Retina (tissue), 1 donor: ENCODE measurements at places on chromosomes 5 and 9.

DNA sequence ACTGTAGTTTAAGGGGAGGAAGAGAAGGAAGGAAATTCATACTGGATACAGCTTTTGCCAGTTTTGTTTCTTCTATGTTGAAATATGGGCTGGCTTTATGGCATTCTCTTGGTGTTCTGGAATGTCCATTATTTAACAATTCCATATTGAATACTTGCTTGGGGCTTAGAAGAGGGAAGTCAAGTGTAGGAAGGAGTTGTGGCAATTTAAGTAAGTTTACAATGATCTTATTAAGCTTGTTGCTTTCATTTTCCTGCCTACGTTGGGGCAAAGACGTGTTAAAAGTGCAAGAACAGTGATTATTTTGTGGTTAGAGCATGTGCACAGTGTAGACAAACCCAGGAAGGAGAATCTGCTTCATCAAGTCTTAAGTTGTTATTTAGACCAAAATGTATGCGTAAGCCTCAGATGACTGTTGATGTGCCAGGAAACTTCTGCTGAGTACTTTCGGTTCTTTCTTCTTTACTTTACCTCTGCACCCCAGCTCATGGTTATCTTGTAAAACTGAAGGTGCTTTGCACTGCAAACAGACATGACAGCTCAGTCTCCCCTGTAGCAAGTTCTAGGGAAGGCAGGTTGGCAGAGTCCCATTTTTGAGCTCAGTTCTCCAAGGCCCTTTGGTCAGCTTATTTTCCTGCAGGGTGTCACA is 75.8 kb downstream of the F2RL2 start:
- no peak for DNase-seq

GRCh38 chr9:35935755-35936509 is 22.0 kb downstream of the OR2S2 start:
- DNase-seq: no peak

DNA sequence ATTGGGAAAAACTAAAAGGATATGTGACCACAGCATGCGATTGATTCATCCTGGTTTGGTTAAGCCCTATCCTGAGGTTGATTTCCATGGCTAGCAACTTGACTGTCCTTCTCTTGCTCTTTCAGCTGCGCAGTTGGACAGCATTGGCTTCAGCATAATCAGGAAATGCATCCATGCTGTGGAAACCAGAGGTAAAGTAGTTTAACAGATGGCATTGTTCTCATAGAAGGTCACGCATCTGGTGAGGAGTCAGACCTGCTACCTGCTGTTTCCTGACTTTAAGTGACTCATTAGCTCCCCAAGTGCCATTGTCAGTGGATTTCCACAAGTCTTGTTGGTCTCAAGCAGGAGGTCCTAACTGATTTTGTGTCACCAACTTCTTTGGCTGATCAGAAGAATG is 266.9 kb downstream of the ARHGAP26 start:
- DNase-seq: no peak

- DNase-seq: no peak
Observed at GRCh38 chr9:110143950-110144545, 63.9 kb downstream of the C9orf152 start.

DNA sequence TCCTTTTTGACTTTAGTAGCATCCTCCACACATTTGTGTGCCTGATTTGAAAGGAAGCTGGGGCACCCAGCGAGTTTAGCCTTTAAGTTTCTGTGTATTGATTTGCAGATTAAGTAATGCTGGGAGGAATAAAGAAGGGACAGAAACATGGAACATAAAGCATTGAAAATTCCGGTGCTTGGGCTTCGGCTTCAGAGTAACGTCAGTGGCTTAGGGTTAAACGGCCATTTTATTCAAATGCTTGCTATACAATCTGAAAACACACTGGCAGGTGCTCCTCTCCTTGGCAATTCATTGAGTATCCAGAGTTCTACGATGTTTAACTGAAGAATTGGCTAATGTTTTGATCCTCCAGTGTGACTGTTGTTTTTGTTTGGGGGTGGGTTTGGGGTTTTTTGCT is 58.0 kb upstream of the FSD1L start:
- no peak for DNase-seq

DNA sequence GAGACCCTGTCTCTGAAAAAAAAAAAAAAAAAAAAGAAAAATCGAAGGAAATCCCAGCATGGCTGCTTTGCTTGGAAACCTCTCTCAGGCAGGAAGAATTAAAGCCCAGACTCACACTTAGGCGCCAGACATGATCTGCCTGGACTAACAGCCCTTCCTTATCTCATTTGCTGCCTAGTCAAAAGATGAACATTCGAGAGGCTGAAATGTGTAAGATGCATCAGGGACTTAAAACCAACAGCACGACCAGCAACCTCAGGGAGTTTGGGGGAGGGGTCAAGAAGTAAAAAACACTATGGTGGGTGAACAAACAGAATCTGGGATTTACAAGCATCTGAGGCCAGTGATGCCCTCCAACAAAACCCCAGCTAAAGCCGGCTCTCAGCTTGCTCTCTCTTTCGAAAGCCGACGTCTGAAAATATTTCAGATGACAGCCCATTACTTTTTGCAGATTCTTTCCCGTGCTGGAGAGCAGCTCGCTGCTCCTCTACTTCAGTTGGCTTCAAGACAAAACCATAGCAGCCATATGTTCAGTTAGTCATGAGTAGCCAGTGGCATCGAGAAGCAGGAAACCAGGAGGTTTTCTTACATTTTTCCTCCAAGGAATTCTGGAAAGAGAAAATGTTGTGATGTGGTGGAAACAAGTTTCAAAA is 249.9 kb downstream of the MARCHF11 start:
- no peak for DNase-seq

- no peak for DNase-seq
Observed at GRCh38 chr5:151154931-151155774, 2.4 kb downstream of the ANXA6 start.

DNA sequence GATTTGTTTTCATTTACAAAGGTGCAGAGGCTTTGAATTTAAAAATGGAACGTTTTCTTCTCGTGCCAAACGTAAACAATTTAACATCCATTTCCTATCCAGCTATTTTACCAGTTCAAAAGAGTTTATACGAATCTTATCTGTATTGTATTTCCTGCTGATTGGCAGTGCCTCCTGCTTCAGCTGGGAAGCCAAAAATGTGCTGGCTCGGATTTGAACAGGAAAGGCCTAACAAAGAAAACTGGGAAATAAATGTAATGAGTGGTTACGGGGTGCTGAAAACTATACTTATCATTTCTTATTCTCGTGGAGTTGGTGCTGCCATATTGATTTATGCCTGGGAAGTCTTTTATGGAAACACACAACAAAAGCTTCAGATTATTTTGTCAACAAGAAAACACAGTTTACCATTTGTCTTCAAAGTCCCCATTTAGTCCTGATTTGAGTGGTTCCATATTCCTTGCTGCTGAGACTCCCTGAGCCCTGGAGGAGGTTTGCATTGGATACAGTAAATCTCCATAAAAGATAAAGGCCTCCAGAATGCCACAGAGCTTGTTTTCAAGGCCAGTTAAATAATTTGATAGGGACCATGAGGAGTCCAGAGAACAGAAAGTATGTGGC is 507.4 kb downstream of the RASEF start:
- DNase-seq: no peak

DNA sequence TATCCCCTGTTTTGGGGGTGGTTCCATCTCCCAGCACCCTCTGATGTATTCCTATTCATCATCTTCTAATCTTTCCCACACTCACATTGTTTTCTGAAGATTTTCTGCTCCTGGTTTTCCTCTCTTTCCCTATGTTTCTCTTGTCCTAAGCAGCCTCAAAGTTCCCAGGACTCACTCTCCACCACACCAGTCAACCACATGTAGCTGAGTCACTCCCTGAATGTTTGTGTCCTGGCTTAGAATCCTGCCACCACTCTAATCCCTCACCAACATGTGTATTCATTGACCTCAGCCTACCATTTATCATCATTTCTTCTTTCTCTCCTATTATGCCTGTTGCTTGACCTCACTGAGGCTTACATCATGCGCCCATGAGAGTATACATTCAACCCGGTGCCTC is 282.4 kb upstream of the ADAMTS16 start:
- DNase-seq: no peak

GRCh38 chr5:79229357-79230174 is 6.4 kb upstream of the JMY start:
- no peak for DNase-seq

GRCh38 chr5:69113851-69114250 is 20.0 kb downstream of the SLC30A5 start:
- DNase-seq: no peak

DNA sequence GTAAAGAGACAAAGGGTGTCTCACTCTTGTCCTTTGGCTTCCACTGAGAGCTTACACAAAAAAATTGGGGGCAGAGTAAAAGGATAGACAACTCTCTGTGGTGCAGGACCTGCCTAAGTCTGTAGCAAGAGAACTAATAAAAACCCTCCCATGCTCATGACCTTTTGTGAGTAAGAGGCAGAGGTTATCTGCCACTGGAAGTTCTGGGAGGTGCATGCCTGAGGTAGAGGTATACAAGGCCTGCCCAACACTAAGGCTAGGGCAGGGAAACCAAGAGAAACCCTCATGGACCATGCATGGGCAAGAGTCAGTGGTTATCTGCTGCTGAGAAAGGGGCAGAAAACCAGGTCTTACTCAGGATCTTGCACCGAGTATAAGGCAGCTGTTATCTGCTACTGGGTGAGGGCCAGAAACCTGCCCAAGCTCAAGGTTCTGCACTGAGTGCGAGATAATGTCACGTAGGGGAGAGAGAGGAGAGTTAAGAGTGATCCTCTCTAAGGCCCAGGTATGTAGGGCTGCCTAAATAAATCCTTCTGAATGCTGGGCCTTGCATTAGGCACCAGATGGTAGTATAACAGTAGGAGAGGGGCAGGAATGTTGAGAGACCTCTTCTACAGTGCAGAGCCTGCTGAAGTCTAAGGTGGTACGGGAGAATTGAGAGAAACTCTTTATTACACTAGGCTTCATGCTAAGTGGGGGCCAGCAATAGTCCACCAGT is 143.4 kb downstream of the MACROH2A1 start:
- no peak for DNase-seq

DNA sequence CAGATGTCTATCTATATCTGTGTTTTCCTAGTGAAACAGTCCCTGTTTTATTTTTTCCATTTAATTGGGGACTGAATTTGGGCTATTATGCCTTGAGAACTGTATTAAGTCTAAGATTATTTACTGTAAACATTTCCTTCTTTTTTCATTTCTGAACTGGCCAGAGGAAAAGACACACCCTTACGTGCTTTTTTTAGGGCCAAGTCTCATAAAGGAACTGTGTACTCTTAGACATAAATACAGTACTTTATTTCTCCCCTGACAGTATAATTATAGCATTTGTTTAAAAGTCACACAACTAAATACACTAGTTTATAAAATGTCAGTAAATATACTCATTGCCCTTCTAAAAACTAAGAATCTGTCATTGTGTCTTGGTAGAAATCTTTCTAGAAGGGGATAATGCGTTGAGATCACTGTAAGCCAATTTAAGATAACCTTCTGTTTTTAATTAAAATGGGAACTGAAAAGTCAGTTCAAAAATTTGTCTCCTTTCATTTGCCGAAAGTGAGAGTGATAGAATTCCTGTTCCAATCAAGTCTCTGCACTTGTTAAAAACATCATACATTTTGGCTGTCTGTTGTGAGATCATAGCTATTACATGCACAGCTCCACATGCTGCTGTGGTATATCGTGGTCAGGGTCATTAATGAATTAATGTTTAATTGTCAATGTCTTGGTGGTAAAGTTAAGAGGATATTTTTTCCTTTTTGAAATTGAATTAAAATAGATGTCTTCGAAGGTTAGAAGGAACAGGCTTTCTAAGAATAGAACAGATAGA is 132.1 kb downstream of the FOCAD start:
- no peak for DNase-seq

- no peak for DNase-seq
Observed at GRCh38 chr5:151134228-151134627, 23.4 kb downstream of the ANXA6 start.

- no peak for DNase-seq
Observed at GRCh38 chr5:21603796-21604195, 1249.3 kb downstream of the CDH12 start.

- no peak for DNase-seq
Observed at GRCh38 chr5:1642621-1643061, 118.9 kb upstream of the LPCAT1 start.

DNA sequence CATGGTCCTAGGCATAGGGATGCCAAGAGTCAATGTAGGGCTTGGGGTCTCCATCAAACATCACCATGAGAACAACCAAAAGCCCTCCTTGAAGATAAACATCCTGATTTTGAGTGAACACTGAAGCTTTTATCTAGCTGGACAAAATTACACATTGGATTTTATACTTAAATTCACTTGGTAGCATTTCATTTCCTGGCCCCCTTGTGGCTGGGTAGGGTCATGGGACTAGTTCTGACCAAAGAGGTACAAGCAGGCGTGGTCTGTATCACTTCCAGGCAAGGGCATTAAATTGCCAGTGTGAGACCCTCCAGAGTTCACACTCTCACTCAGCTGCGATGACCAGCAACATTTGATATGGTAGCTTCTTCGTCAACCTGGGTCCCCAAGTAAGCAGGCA is 320.3 kb downstream of the ACTL7B start:
- no peak for DNase-seq

- DNase-seq: no peak
Observed at GRCh38 chr5:59433174-59433573, 460.4 kb downstream of the PDE4D start.

DNA sequence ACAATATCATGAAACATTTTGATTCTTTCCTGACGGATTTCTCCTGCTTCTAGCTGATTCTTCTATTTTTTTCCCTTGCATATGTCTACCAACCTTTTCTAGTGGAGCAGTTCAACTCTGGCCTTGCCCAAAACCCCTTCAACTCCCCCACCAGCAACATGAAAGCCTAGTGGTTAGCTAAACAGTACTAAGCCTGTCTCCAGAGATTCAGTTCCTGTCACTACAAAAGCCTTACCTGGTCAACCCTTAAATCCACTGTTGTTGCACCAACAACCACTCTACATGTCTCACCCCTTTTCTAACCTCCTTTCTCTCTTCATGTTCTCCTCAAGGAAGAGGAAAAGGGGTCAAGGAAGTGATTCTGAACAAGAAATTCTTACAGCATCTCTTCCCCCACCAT is 74.8 kb upstream of the PIK3R1 start:
- no peak for DNase-seq

- DNase-seq: no peak
Observed at GRCh38 chr9:135684691-135685090, 14.6 kb downstream of the SOHLH1 start.

- no peak for DNase-seq
Observed at GRCh38 chr9:84811751-84812074, 142.2 kb downstream of the NTRK2 start.

DNA sequence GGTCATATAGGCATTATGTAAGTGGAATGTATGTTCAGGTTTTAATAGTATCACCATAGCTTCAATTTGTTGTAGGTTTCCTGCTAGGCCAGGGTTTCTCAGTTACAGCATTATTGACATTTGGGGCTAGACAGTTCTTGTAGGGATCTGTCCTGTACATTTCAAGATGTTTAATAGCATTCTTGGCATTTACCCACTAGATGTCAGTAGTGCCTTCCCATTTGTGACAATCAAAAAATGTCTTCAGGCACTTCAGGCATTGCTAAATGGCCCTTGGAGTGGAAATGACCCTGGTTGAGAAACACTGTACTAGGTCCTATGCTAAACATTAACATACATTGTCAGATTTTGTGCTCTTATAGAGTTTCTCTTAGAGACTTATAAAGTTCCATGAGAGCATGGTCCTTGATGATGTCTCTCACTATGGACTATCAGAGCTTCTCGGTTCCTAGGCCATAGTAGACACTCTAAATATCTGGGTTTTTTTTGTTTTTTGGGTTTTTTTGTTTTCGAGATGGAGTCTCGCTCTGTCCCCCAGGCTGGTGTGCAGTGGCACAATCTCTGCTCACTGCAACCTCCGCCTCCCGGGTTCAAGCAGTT is 1.4 kb downstream of the KIF20A start:
- DNase-seq: peak; percentile 40
